ENCODE measurements at places on chromosomes 6 and 20.

GRCh38 chr20:15911581-15911980 lies 661.7 kb downstream of the KIF16B start:
- DNase-seq: no peak

DNA sequence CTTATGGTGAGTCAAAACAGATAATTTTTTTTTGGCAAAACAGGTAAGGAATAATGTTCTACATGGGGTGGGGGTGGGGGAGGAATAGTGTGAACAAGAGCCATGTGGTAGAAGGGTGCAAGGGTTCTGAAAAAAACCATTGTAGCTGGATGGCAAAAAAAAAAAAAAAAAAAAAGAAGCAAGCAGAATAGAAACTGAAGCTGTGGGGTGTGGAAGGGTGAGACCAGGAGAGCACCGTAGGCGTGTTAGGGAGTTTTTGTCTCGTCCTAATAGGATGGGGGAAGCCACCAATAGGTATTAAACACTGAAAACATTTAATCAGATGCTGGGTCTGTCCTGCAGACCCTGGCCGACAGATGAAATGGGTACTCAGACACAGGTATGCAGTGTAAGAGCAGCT lies 110.1 kb downstream of the ADTRP start:
- DNase-seq: no peak

DNA sequence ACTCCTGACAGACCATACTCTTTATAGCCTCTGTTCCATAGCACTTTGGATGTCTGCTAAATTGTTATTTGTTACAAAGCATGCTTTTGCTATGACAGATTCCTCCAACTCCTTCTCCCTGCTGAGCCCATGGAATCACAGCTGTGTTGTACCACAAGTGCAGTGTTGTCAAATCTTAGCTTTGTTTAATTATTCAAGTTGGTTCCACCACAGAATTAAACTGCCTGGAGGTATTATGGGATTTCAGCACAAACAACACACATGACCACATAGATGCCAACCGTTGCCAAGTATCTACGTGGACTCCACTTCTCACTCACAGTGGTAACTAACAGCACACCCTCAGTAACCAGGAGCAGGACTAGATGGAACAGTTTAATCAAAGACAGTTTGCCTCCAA lies 32.7 kb upstream of the MARCKS start:
- DNase-seq: no peak

DNA sequence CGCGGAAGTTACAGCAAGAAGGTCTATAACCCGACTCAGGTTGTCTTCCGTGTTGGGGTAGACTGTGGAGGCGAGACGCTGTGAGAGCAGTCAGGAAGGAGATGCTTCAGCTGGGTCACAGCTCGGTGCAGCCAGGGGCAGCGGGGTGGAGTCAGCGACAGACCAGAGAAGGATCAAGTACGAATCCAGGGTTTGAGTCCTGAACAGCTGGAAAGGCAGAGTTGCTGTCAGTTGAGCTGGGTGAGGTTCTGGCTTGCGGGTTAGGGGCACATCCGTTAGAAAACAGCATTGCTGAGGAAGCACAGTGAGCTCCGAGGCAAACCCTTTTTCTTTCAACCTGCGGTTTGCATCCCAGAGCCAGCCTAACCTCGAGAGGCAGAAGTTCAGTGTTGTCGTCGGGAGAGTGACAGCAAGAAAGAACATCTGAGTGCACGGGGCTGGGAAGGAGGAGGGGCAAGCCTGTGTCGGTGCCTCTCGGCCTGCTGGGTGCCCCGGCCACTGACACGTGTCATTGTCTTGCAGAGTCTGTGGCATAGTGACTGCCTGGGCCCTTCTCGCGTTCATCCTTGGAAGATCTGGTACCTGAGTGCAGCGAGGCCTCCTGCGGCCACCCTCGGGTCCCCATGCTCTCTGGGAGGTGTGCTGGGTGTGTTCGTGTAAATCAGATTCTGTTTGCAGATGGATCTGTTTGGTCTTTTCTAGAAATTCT lies 20.0 kb downstream of the PNLDC1 start:
- DNase-seq: peak; percentile 15

DNA sequence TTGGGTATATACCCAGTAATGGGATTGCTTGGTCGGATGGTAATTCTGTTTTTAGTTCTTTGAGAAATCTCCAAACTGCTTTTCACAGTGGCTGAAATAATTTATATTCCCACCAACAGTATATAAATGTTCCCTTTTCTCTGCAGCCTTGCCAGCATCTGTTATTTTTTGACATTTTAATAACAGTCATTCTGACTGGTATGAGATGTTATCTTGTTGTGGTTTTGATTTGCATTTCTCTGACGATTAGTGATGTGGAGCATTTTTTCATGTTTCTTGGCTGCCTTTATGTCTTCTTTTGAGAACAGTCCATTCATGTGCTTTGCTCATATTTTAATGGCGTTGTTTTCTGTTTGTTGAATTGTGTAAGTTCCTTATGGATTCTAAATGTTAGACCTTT lies 641.6 kb downstream of the HACE1 start:
- DNase-seq: no peak

GRCh38 chr6:26133730-26134129 lies 46.5 kb downstream of the HFE start:
- DNase-seq: no peak

- DNase-seq: no peak
Observed at GRCh38 chr6:75619230-75619899, 17.7 kb downstream of the SENP6 start.

GRCh38 chr6:2157441-2158127 lies 87.8 kb downstream of the GMDS start:
- DNase-seq: no peak

GRCh38 chr6:113809826-113810225 lies 47.3 kb upstream of the MARCKS start:
- DNase-seq: no peak

- DNase-seq: no peak
Observed at GRCh38 chr6:169518451-169518850, 183.4 kb downstream of the WDR27 start.

GRCh38 chr20:14915356-14915755 lies 577.9 kb upstream of the FLRT3 start:
- peak; percentile 57 for DNase-seq

Data from eye (tissue), 1 donor.